ENCODE measurements at places on chromosomes 1 and 21.

GRCh38 chr1:28510273-28510969, 4.6 kb downstream of the RCC1 start:
- DNase-seq = peak; percentile 69

DNA sequence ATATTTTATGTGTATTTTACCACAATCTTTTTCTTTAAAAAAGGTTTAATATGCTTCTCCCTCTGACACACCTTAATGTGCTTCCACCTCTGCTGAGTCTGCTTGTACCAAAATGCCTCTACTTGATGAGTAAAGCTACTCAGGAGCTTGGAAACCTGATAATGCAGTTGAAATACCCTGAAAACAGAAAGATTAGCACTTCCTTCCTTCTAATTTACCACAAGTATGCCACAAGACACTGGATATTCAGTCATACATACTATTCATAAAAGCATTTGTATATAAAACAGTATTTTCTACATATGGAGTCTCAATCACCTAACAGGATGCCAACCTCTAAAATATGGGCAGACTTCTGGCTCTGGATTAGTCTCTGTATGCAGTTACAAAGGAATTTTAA, 55.0 kb downstream of the SLC35D1 start:
- no peak for DNase-seq

- DNase-seq = peak; percentile 13
Observed at GRCh38 chr1:47002211-47002610, 21.3 kb upstream of the CYP4X1 start.

GRCh38 chr1:10793129-10793651, 3.3 kb downstream of the CASZ1 start:
- peak; percentile 87 for DNase-seq

GRCh38 chr1:154344977-154345837, 19.9 kb downstream of the ATP8B2 start:
- DNase-seq = no peak

GRCh38 chr21:34987501-34988072, 61.5 kb downstream of the RUNX1 start:
- DNase-seq = peak; percentile 37

DNA sequence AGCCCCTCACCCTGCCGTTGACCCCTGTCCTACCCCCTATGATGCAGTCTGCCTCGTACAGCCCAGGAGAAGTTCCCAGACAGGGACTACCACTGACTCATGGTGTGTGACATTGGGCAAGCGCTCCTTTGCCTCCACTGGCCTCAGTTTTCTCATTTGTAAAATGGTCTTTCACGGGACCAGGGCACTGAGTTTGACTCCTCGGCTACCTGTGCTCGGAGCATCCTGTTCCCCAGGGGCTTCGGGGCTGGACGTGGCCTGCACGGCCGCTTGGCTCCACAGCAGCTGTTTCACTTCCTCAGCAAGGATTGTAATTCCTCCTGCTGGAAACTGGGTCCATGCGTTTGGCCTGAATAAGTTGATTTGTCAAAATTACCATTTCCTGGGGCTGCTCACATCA, 277.3 kb downstream of the MATN1 start:
- no peak for DNase-seq

GRCh38 chr1:192892934-192893333, 84.1 kb downstream of the RGS2 start:
- DNase-seq = no peak

DNA sequence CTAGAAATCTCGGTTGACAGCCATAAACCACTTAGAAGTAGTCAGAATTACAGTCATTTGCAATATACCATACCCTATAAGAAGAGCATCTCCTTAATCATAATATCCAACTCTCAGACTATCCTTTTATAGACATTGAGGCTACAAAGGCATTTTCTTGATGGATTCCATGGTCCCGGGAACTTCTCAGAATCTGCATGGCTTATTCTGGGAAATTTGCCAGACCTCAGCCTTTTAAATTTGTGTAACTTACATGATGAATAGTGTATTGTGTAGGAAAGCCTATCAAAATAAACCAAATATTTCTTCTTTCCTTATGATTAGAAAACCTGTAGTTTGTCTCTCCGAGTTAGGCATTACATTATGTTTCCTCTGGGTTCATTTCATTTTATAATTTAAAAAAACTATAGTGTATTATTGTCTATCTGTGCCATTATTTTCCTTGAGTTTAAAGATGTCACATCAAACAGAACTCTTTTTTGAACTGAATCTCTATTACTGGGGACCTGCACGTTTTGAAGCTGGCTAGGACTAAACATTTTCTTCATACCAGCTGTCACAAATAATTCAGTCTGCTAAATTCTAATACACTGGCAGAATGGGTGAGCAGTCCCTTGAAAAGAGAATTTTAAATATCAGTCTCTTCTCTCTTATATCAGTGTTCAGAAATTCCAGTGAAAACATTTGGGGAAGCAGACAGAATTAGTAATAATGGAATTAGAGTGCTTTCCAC, 102.9 kb downstream of the GABPA start:
- no peak for DNase-seq

All from SW480 (cell line).